Mesenchymal stem cell (in vitro differentiated cells and primary cell): ENCODE measurements at places on chromosomes 13 and 19.

- DNase-seq: peak; percentile 51
- no peaks in the 10 kb centered on the region for H3K36me3 ChIP-seq
- no peak within 1 kb of the TSS for H3K27ac ChIP-seq
- H3K4me3 ChIP-seq: peak within 1 kb of the TSS; percentile 38
- peaks cover 20% of the 10 kb centered on the region for H3K4me1 ChIP-seq
These were observed at the start of gene GRIN3B for GRCh38 chr19:1000095-1000494. Gene GRIN3B, plus strand, starts transcription at chr19:1000419. Its CDS starts 19 bp downstream, at chr19:1000438.

GRCh38 chr19:1266129-1266915 lies 2.8 kb upstream of the CIRBP start:
- peak overlapping the region; percentile 77 for H3K27ac ChIP-seq
- peaks cover 18% of the 10 kb centered on the region for H3K36me3 ChIP-seq
- peaks cover 72% of the 10 kb centered on the region for H3K4me1 ChIP-seq
- DNase-seq: peak; percentile 92

DNA sequence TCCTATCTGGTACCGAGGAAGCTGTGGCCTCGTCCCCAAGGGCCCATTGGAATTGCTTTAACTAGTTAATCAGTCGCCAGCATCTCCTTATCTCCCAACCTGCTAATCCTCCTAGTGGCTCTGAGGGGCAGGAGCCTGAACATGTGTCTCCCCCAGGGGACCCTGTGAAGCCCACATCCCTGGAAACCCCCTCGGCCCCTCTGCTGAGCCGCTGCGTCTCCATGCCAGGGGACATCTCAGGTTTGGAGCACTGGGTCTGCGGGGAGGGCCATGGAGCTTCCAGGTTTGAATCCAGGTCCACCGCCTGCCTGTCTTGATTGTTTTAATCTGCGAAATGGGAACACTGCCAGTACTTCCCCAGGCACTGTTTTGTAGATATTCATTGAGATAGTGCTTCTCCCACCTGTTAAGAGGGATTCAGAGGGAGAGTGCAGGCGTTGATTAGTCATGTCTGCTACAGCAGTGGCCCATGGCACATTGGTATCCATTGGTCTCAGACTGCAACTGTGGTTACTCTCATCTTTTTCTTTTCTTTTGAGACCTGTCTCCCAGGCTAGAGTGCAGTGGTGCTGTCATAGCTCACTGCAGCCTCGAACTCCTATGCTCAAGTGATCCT lies 6.4 kb downstream of the PNPLA6 start:
- no peak overlapping the region for H3K27ac ChIP-seq
- no peak for DNase-seq
- no peak overlapping the region for H3K4me3 ChIP-seq
- H3K36me3 ChIP-seq: peaks cover 80% of the 10 kb centered on the region
- H3K4me1 ChIP-seq: peaks cover 3% of the 10 kb centered on the region

GRCh38 chr19:42433503-42434260 lies 6.5 kb upstream of the LIPE start:
- peak overlapping the region; percentile 38 for H3K4me3 ChIP-seq
- no peaks in the 10 kb centered on the region for H3K27me3 ChIP-seq
- H3K27ac ChIP-seq: no peak overlapping the region
- H3K36me3 ChIP-seq: no peaks in the 10 kb centered on the region
- peak; percentile 50 for DNase-seq
- H3K4me1 ChIP-seq: peaks cover 4% of the 10 kb centered on the region

DNA sequence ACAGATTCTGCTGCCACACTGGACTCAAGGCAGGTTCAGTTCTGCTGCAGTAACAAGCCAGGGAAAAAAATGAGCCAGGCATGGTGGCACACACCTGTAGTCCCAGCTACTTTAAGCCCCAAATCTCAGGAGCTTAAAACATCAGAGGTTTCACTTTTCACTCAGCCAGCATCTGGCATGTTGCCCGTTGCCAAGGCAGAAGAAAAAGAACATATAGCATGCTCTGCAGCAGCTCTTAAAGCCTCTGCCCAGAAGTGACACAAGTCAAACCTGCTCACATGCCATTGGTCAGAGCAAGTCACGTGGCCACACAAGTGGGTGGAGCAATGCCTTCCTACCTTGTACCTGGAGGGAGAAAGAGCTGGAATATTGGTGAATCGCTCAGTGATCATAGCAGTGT lies 14.7 kb upstream of the ADGRE5 start:
- no peak overlapping the region for H3K27ac ChIP-seq
- no peak overlapping the region for H3K4me3 ChIP-seq
- peak; percentile 88 for DNase-seq
- H3K36me3 ChIP-seq: no peaks in the 10 kb centered on the region

DNA sequence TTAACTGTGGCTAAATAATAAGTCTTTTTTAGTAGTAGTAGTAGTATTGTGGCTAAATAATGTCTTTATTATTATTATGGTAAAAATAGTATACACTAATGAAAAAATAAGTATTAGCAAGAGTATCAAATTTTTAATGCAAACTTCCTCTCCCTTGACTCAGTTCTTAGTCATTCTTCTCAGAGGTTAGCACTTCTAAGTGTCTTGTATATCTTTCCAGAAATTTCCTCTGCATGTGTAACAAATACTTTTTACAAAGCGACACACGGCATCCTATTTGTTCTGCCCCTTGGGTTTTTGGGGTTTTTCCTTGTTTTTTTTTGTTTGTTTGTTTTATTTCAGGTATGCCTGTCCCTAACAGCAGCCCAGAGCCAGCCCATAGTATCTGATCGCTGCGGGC lies 20.9 kb downstream of the SIN3B start:
- peaks cover 19% of the 10 kb centered on the region for H3K4me1 ChIP-seq
- no peaks in the 10 kb centered on the region for H3K27me3 ChIP-seq
- peak; percentile 47 for DNase-seq
- H3K4me3 ChIP-seq: no peak overlapping the region
- peak overlapping the region; percentile 64 for H3K27ac ChIP-seq
- H3K36me3 ChIP-seq: peaks cover 81% of the 10 kb centered on the region
